ENCODE measurements at places on chromosomes 3 and 15. TPM values are rescaled to one million over a fixed set of nuclear protein-coding genes. Genes with fewer than 3 reads are reported as not detected.

GRCh38 chr15:33941279-33942063 lies 26.8 kb upstream of the CHRM5 start:
- no peak for DNase-seq

GRCh38 chr15:93820566-93820965 lies 410.8 kb upstream of the MCTP2 start:
- no peak for DNase-seq

DNA sequence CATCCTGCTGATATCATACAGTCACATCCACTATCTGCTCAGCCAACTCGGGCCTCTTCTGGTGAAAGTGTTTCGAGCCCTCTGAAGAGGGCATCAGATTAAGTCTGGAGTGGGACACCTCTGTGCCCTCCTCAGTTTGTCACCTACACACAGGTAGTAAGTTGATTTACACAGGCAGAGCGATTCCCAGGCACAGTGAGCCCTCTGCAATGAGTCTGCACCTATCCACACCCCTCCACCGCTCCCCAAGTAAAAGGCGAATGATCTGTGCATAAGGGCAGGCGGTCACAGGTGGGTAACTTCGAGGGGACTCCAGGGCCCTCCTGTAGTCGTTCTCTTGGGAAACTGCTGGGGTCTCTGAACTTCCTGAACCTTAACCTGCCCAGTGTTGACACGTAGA lies 152.0 kb downstream of the ATP10A start:
- DNase-seq, result no peak

GRCh38 chr3:60772584-60772983 lies 478.7 kb downstream of the FHIT start:
- DNase-seq, result no peak

DNA sequence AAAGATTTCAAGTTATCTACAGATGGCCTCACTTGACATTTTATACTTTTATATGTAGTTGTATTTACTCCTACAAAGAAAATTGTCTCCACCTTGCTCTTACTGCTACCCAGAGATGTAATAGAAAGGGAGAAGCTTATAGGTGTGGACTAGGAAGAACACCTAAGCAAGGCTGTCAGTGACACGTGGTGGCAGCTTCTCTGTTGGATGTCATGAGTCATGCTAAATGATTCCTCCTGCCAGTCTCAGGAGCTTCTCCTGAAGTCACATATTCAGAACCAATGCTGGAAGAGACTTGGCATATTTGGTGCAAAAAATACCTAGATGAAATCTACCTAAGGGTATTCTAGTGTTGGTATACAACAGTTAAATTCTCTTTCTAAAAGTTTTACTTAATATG lies 184.7 kb downstream of the LRRC3B start:
- DNase-seq, result no peak

- DNase-seq, result no peak
Observed at GRCh38 chr3:98779541-98780335, 16.6 kb downstream of the ST3GAL6 start.

The CCR8 gene
- not detected for total RNA-seq

The CAMKV gene
- total RNA-seq, result not detected

The CHRNA7 gene
- 0.08 TPM for total RNA-seq
